ENCODE measurements at places on chromosomes 5 and 9.

DNA sequence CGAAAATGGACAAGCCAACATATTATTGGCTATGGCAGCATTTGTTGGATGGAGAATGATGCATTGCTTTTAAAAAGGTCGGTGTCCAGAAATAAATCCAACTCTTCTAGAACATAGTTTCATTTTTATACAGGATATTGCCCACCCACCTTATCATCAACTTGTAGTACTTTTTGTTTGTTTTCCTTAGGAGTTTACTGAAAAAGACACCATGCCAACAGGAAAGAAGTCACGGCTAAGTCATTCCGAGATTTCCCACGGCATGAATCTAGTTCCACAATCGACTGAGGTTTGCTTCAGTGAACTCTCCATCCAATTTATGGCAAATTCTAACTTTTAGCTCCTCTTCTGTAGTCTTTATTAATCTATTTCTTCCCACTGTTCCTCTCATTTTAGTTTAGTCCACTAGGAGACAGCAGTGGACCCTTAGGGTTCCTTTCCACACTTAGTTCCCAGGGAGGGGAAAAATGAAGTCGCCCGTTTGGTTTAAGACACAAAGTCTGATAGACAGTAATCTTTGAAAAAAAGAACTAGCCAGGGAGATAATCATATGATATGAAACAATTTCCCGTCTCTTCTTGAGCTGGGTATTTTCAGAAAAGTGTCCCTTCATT lies 237.5 kb downstream of the AP3B1 start:
- no peak for DNase-seq

GRCh38 chr5:156981481-156981880 lies 18.5 kb upstream of the TIMD4 start:
- DNase-seq, result no peak

DNA sequence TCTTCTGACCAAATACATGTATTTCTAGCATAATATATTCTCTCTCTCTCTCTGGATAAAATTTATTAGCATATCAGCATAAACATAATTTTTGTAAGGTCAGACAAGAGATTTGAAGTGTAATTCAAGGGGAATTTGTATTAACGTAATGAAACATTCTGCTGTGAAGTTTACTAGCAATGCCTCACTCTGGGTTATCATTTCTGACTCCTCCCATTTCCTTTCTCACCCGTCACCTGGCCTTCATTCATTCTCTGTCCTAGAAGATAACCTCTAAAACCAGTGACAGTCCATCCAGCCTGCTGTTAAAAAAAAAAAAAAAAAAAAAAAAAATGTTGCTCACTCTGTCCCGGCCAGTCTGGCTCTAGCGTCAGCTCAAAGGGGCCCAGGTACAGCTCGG lies 27.1 kb downstream of the GRAMD2B start:
- peak; percentile 42 for DNase-seq

DNA sequence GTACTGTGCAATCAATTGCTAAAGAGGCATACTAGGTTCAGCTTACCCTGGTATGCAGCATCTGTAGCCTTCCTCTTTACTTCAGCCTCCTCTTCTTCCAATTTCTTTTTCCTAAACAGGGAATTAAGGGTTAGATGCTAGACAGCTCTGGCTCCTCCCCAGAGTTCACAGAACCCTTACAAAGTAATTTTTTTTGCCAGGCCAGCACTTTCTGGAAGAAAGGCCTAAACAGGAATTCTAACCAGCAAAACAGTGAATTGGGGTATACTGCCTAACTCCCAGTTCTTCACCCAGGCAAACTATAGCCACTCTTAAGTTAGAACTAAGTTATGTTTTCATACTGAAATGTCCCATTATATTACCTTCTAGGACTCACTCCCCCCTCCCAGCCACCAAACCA lies 8.1 kb downstream of the BRD8 start:
- no peak for DNase-seq

- no peak for DNase-seq
Observed at GRCh38 chr5:9834871-9835770, 205.0 kb upstream of the TAS2R1 start.

DNA sequence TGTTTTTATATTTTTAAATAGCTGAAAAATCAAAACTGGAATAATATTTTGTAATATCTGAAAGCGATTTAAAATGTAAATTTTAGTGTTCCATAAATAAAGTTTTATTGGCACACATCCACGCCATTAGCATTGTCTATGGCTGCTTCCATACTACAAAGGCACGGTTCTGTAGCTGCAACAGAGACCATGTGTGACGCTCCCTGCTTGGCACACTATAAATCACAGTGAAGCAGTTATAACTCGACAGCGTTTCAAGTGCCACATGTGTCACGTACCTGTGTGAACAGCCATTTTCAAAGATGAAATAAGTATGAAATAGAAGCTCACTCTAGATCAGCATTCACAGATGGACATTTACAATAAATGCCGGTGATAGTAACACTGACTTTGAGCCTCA lies 810.1 kb upstream of the WWC1 start:
- DNase-seq, result no peak

- DNase-seq, result no peak
Observed at GRCh38 chr5:31939151-31939550, 235.0 kb downstream of the GOLPH3 start.

- no peak for DNase-seq
Observed at GRCh38 chr5:120532835-120533234, 68.7 kb downstream of the PRR16 start.

DNA sequence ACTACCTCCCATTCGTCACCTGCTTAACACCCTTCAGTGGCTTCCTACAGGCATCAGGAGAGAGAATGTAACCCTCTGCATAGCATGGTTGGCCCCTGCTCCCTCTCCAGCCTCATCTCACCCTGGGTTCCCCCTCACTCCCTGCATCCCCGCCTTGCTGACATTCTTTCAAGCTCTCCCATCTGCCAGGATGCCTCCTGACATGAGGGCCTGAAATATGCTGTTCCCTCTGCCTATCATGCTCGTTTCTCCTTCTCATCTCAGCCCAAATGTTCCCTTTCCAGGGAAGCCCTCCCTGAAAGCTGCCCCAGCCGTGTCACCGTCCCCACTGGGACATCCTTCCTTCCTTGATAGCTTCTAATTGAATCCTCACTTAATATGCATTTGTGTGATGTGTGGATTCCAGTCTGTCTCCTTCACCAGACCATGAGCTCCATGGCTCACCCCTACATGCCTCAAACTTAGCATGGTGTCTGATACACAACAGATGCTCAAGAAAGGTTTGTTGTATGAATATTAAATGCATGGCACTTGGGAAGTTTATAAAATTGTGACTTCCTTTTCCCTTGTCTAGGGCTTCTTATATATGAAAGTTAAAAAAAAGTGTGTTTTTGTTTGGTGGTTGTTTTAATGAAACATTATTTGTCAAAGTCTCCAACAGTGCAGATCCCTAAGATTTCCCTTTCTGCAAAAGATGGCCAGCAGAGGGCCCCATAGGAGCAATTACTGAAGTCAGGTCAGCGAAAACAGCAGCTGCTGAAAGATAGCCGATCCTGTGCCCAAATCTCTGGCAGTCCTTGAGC lies 7.3 kb upstream of the C5orf58 start:
- DNase-seq, result peak; percentile 60

DNA sequence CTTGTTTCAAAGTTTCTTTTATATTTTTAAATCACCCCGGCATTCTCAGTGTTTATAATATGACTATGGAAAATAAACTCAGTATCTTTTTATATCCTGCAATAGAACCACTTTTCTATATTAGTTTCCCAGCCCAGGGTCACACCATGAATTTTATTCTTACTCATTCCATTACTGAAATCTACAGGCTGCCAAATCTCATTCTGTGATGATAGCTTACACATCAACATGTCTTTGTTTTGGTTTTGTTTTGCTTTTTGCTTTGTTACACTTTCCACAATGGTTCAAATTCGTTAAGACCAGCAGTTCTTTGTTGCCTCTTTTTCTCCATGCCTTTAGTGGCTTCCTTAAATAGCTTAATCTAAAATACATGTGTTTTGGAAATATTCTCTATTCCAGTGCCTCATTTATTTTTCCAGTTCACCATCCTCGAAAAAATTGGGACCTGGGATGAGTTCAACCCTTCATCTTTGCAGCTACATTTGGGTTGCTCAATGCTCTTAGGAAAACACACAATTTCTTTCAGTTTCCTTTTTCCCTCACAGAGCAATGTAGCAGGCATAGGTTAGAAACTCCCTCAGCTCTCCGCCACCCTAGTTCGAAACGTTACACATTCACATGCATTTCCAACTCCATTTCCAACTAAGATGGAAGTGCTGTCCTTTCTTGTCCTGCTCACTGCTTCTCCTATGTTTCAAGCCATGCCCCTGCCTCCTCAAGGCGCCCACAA lies 1146.3 kb downstream of the MAT2B start:
- DNase-seq, result no peak

DNA sequence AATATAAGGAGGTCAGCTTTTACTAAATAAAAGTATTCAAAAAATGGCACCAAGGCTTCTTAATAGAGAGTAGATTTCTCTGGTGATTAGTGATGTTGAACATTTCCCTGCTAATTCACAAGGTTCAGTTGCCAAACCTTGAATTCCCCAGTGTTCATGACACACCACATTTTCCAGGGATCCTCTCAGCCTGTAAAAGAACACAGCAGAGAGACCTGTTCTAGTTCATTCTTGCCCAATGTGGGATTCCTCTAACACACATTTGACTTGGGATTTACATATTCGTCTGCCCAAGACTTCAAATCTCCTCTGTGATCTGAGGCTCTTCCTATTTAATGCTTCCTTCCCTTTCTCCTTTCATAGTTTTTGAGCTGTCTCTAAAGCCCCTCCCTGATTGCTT lies 273.2 kb upstream of the CDH9 start:
- no peak for DNase-seq

DNA sequence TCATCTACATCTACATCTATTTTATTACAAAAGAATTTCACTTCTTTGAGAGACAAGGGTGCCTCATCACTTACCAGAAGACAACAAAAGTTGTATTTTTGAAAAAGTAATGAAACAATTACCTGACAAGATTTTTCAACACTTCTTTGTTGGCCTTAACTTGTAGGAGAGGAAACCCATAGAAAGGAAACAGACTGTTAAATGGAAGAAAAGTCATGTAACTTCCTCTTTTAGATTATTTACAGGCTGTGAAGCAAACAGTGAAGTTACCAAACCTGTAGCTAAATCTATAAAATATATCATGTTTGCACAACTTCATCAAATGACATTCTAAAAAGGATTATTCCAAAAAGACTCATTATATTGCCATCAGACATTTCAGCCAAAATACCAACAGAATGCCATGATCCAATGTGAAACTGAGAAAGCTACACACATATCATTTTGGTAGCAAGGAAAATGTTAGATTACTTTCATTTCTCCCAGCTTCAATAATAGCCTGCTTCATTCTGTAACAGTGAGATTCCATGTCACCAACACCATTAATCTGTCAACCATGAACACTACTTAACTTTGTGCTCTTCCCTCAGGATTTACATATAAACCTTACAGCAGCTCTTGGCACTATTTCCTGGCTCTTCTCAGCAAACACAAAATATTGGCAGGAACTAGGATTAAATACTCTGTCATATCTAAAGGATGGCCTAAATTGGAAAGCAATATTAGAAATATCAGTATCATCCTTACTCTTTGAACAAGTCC lies 122.5 kb downstream of the MCTP1 start:
- no peak for DNase-seq

Data from central memory CD4-positive, alpha-beta T cell (primary cell).